ENCODE measurements at places on chromosomes 1 and 21.

- no peak for DNase-seq
Measured at GRCh38 chr1:110214454-110215404, 4.6 kb downstream of the KCNC4 start.

GRCh38 chr1:4058122-4058521, 158.1 kb upstream of the C1orf174 start:
- no peak for DNase-seq

GRCh38 chr21:44354775-44355771, 1.7 kb downstream of the TRPM2 start:
- DNase-seq = no peak

DNA sequence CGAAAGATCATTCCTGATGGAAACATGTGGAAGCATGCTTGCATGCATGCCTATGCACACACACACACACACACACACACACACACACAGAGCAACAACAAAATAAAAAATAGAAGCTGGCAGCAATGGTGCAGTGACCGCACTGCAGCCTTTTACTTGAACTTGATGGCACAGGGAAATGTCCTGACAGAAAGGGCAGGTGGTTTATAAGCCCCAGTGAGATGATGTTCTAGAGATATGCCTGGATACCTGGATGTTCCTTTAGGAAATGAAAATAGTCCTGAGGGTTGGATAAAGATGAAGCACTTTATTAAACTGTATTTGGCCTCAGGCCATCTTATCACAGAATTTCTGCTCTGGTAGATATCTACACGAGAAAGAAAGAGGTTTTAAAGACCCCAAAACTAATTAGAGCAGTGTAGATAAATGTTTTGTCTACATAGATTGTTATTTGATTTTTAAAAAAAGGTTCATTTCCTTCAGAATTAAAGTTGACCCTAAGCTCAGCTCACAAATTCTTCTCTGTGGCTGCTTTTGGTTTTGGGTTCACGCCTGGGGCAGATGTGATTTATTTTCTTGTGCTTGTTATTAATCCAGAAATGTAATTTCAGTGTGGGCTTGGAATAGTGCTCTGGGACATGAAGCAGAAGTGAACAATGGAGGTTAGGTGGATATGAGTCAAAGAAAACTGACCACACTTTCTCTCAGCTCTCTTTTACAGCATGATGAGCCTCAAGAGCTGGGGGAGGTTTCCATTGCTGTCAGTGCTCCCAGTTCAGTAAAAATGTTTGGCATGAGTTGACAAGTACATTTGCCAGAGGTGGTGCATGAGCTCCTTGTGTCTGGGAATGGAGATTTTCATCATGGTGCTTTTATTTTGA, 22.9 kb downstream of the ADAM30 start:
- DNase-seq = no peak

All from activated CD4-positive, alpha-beta T cell treated with anti-CD3 and anti-CD28 coated beads, Interleukin-2, amount 50 U/mL, for 24 hours (primary cell).